Astrocyte (in vitro differentiated cells and primary cell): ENCODE measurements at places on chromosomes 1 and 21.

DNA sequence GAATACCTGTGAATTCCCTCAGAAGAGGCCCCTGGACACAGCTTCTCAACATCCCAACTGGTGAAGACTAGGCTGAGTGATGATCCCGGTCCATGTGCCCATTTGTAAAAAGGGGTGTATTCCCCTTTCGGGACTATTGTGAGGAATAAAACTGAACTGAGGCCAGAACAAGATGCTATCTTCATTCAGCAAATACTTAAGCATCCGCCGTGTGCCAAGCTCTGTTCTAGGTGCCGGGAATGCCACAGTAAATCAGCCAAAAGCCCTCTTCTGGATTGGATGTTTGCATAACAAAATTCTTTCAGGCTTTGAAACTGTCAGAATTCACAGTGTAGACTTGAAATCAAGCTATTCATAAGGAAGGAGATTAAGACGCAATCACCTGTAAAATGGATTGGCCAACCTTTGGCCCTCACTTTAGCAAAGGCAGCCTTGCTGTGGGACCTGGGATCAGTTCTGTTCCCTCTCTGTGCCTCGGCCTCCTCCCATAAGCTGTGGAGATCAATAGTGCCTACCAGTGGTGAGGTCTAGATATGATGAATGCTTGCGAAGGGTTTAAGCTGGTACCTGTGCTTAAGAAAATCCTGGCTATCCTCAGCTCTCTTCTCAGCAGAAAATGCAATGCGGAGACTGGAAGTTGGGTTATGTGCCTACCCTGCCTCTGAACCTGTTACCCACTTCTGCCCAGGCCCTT lies 1.8 kb downstream of the ALPL start:
- no peak for DNase-seq

GRCh38 chr1:56709269-56709880 lies 64.3 kb downstream of the PRKAA2 start:
- DNase-seq = peak; percentile 23

DNA sequence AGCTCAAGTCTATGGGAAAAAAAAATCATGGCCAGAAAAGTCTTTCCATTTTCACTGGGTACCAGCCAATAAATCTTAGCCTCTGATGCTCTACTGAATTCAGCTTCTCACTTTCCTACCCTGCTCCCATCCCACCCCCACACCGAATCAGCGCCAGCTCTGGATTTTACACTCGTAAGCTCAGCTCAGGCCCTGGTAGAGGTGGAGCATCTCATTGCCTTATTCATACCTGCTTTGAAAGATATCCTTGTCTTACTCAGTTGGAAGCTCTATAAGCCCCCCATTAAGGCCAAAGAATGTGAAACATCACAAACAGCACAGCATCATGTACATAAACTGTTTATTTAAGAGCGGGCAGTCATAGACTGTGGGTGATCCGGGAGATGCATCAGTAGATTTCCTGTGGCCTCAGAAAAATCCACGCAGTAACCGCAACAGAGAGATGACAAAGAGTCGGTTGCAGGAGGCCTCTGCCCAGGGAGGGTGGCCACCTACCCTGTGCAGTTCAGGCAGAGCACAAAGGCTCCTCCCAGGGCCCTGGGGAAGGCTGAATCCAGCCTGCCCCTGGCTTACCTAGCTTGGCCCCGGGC lies 36.4 kb upstream of the ETS2 start:
- peak; percentile 87 for DNase-seq

DNA sequence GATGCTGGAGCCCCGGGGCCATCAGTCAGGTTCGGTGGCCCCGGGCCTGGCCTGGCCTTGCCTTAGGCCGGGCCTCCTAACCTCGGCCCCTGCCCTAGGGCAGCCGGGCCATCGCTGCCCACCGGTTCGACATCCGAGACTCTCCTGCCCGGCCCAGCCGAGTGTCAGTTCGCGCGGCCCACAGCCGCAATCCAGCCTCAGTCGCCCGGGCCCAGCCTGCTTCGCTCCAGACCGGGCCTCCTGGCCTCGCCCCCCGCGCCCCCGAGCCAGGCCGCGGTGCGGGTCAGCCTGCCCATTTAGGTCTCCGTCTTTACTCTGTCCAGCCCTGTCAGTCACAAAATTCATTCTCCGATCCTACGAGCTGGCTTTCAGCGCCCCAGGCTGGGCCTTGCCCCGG lies 777 bp downstream of the LRRC41 start:
- DNase-seq = no peak

DNA sequence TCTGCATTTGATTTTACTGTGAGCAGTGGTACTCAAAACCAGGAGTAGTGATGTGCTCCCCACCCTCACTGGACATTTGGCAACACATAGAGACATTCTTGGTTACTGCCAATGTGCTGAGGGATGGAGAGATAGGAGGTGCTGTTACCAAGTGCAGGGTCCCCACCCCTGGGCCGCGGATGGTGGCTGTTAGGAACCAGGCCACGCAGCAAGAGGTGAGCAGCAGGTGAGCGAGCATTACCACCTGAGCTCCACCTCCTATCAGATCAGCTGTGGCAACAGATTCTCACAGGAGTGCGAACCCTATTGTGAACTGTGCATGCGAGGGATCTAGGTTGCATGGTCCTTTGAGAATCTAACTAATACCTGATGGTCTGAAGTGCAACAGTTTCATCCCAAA lies 95.7 kb downstream of the AKT3 start:
- DNase-seq = no peak

DNA sequence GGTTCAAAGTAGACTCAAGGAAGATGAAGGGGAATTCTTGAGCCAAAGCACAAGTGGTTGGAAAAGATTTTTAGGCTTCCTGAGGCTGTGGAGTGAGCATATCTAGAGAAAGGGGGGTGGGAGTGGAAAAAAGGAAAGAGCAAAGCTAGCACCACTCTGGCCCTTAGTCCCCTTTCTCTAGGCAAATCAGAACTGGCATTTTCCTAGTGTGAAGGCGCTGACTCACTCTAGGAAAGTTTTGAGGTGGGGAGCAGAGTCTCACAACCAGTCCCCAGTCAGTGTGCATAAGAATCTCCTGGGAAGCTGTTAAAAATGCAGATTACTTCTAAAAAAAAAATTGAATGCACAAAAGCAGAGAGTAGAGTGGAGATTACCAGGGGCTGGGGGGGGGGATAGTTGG lies 3.4 kb upstream of the GPR89B start:
- DNase-seq = no peak

DNA sequence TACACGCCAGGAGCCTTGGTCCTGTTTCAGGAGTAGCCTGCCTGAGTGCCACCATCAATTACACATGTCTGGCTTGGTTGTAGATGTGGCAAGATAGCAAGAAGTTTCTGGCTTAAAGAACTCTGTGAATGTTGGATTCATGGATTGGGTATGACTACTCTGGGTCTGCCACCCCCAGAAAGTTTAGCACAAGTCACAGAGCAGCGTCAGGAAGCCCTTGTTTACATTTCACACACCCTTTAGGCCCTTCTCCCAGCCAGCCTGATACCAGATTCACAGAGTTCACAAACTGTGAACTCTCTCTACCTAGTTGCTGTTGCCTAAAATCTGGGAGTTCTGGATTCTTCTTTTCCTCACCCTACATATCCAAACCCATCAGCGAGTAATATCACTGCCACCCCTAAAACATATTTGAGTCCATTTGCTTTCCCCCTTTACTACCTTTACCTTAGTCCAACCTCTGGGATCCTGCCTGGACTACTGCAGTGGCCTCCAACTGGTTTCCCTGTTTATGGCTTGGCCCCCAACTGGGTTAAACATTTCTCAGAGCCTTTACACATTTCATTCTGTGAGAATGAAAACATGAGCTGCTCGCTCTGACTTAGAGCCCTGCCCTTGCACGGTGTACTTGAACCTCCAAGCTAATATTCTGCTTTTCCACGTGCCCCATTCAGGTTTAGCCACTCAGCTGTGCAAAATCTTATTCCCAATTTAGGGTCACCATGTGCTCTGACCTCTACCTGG lies 4.1 kb upstream of the CCDC24 start:
- DNase-seq = peak; percentile 18

GRCh38 chr1:173870252-173871075 lies 2.3 kb downstream of the ZBTB37 start:
- no peak for DNase-seq

DNA sequence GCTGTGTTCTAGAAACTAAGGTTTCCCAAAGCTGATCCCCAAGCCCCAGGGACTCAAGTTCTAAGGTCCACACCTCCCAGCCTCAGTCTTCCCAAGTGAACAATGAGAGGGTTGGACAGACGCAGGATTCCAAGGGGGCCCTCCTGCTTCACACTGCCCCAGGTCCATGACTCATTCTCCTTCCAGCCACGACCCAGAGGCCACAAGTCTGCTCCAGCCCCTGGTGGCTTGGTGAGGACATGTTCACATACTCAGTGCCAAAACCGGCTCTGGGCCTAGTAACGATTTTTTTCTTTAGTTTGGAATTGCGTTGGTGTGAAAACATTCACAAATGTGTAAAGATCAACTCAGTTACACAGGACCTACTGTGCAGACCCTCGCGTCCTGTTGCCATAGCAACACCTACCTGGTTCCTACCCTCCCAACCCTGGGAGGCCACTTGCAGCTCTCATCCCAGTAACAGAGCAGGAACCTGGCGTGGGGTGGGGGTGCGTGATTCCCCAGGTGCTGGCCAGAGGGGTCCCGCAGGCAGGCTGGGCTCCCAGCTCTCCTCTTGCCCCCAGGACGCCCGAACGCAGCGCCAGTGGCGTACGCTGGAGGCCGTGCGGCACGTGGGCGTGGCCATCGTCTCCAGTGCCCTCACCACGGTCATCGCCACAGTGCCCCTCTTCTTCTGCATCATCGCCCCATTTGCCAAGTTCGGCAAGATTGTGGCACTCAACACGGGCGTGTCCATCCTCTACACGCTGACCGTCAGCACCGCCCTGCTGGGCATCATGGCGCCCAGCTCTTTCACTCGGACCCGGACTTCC lies 57.0 kb downstream of the DISP3 start:
- DNase-seq = no peak

DNA sequence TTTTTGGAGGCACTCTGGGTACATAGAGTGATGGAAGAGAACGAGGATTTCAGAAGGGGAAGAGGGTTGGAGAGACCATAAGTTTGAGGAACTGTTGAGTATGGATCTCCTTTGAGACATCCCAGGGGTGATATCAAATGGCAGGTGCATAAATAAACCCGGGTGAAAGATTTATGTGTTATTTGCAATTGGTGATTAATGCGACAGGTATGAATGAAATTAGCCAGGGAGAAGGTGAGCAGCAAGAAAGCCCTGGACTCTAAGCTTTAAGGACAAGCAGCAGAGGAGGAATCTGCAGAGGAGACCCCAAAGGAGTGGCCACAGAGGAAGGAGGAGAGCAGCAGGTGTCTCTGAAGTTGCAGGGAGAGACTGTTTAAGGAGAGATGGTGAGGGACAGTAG lies 8.8 kb upstream of the REN start:
- no peak for DNase-seq

DNA sequence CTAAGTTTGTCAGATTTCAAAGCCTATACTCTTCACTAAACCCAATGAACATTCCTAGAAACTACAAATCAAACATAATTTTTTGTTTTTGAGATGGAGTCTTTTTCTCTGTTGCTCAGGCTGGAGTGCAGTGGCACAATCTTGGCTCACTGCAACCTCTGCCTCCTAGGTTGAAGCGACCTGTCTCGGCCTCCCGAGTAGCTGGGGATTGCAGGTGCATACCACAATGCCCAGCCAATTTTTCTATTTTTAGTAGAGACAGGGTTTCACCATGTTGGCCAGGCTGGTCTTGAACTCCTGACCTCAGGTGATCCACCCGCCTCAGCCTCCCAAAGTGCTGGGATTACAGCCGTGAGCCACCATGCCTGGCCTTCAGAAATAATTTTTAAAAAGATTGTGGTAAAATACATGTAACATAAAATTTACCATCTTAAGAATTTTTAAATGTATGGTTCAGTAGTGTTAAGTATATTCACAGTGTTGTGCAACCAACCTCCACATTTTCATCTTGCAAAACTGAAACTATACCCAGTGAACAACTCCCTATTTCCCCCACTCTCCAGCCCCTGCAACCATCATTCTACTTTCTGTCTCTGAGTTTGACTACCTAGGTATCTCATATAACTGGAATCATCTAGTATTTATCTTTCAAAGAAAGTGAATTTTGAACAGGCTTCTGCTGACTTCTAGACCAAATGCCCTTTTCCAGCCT lies 2.7 kb upstream of the CFAP141 start:
- DNase-seq = no peak

DNA sequence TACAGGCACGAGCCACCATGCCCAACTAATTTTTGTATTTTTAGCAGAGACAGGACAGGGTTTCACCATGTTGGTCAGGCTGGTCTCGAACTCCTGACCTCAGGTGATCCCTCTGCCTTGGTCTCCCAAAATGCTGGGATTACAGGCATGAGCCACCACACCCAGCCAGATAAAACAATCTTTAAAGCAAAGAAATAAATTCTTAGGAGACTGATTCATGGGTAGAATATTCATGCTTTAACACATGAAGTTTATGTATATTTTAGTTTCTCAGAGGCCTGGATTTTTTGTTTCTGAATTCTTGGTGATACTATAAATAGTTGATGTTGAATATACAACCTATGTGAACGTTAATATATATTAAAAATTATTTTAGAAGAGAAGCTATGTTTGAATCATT lies 127.4 kb upstream of the KIAA1614 start:
- DNase-seq = no peak

DNA sequence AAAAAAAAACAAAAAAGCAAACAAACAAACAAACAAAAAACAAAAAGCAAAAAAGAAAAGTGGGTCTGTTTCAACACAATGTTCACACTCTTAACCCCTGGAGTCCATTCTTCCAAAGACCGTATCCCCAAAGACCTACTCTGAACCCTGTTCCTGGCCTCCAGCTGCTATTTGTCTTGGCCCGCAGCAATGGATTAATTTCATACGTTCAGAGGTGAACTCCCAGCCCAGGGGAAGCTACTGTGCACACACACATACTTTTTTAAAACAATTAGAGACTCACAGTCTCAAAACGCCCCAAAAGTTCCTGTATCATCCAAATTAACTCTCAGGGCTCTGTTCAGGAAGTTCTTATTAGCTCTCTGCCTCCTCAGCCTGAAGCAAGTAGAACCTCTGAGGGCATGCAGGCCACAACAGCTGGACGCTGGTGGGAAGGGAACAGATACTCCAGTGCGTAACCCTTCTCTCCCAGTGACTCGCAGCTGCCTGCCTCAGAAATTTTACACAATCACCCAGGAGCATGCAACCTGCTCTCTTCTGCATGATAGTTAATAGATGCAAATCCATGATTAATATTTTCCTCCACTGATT lies 395.4 kb downstream of the RRAGC start:
- DNase-seq = no peak

- no peak for DNase-seq
Measured at GRCh38 chr1:38992412-38993111, 1.5 kb downstream of the AKIRIN1 start.
